ENCODE measurements at places on chromosomes 4 and X.

- no peak for DNase-seq
Observed at GRCh38 chr4:127118681-127119080, 514.1 kb upstream of the INTU start.

- no peak for DNase-seq
Observed at GRCh38 chr4:110484767-110485166, 8.8 kb downstream of the ENPEP start.

DNA sequence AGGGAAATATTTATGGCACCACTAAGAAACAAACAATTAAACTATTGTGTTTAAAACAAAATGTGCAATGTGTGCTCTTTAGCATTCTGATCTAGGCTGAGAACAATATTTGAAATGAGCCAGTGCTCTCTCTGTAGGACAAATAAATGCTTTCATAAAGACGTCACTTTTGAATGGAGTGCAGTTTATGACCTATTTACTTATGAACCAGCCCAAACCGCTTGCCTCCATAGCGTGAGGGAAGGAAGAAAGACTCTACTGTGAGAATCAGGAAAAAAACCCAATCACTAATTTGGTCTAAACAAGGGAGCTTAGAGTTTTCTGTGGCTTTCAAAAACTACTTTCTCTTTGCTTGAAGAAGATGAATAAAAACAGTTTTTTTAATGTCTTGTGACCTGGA is 39.4 kb downstream of the SAT1 start:
- peak; percentile 43 for DNase-seq

GRCh38 chr4:165627128-165627527 is 245.9 kb upstream of the TLL1 start:
- DNase-seq: no peak

DNA sequence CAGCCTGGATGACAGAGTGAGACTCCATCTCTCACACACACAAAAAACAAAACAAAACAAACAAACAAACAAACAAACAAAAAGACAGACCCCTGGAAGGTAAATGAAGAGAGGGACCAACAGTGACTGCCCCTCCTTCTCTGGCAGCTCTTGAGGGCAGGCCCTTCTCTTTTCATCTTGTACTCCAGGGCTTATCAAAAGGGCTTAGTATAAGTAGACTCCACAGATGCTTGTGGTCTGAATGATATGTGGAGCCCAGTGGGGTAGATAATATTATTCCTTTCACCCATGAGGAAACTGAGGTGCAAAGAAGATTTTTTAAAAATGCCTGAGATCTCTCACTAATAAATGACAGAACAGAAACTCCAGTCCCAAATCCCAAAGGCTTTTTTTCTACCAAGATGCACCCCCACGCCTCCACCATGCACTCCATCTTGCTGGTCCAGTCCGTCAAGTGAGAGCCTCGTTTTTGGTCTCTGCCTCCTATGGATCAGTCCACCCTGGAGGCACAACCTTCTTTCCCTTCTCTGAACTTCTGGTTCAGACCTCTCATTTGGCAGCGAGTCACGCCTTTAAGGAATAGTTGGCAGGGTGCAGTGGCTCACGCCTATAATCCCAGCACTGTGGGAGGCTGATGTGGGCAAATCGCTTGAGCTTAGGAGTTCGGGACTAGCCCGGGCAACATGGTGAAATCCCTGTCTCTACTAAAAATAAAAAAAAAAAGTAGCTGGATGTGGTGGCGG is 17.0 kb upstream of the CHRNA9 start:
- DNase-seq: no peak

DNA sequence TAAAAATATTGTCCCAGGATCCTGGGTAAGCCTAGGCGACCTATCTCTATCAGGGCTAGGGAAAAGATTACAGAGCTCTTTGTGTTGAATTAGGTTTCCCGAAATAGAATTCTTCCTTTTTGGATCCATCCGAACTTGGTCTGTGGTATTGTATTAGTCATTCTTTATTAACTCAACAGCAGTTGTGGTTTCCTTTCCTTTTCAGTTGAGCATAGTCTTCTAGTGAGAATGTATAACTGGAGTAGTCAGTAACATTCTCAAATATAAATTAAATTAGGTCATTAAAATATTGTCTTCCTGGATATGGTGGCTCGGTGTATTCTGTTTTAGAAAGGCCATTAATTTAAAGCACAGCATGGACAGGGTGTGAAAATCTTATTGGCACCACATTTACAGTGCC is 520.4 kb downstream of the NLGN4X start:
- DNase-seq: no peak

GRCh38 chr4:30769093-30769492 is 48.9 kb downstream of the PCDH7 start:
- DNase-seq: no peak

- no peak for DNase-seq
Observed at GRCh38 chrX:8122538-8122937, 48.5 kb downstream of the VCX2 start.

DNA sequence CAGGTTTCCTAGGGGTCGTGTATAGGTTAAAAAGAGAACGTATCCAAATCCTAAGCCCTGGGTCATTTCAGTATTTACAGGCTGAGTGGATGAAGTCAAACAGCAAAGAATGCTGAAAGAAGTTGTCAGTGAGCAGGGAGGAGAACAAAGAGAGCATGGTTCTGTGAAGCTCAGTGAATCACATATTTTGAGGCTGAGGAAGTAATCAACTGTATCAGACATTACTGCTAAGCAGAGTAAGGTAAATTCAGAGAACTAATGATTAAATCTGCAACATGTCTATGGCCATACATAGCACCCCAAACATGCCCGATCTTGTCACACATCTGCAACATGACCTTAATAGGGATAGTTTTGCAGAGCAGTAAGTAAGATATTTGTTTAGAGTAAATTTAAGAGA is 1130.3 kb downstream of the RAPGEF2 start:
- DNase-seq: no peak

DNA sequence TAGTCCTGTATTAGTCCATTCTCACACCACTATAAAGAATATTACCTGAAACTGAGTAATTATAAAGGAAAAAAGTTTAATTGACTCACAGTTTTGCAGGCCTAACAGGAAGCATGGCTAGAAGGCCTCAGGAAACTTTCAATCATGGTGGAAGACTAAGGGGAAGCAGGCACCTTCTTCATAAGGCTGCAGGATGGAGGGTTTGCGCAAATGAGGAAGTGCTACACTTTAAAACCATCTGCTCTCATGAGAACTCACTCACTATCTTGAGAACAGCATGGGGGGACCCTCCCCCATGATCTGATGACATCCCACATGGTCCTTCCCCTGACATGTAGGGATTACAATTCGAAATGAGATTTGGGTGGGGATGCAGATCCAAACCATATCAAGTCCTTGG is 12.1 kb upstream of the MAGEA11 start:
- no peak for DNase-seq

DNA sequence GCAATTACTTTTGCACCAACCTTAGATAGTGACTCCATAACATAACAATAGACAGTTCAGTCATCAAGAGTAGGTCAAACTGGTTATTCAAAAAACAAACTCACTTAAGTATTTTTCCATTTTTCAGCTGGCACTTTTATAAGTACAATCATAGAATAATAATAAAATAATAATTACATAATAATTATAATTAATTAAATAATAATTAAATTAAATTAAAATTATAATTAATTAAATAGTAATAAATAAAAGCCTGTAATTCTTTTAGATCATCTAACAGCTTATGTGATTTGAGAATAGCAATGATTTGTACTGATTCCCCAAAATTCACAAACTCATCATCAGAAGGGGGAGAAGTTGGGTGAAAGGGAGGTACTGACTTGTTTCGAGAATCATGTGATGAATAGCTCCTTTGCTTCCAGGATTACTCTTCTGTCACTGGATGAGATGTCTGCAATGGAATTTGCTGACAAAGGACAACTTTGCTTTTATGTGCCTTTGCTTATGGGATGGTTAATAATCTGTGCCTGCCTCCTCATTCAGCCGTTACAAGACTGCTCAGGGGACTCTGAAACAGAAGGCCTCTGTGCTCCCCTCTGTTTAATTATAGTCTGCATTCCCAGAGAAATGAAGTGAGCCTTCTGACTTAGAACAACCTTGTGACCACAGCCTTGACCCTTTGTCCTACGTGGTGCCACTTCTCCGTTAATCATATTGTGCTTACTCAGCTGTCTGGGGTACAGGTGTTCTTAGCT is 104.8 kb upstream of the ENPEP start:
- DNase-seq: no peak

DNA sequence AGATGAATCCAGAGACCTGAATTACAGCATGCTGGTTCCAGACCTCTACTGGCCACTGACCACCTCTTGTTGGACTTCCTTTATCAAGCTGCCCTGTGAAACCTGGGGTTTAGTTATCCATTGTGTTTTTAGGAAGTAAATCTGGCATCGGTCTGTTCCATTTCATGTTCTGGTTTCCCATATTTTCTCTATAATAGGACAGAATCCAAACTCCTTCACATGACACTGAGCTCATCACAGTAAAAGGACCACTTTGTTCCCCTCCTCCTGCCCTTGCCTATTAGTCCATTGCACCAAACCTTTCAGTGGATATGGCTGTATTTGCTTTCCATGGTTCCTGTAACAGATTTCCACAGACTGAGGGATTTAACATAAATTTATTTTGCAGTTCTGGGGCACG is 4.0 kb downstream of the MFAP3L start:
- DNase-seq: no peak

- DNase-seq: no peak
Observed at GRCh38 chr4:55438314-55438713, 42.6 kb downstream of the TMEM165 start.

DNA sequence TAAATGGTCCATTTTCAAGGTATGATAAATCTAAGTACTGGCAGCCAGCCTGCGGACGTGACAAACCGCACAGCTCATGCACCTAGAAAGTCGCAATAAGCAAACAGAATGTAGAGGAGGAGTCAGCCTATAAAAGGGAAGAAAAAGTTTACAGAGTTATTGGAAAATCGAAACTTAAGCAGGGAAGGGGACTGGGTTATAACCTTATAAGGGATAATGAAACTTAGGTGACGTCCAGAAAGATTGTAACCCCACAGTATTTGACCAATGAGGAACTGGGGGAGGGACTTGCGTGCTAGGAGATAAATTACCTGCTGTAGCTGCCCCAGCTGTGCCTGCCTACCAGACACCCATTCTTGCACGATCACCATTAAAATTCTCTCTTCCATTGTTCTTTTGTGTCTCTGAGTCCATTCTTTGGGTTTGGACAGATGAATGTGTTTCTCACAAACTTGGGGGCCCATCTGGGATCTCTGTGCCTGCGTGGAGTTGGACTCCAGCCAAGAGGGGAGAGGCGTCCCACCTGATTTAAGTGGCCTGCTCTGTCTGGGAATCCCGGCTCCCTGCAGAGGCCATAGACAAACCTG is 61.0 kb downstream of the ZCCHC12 start:
- no peak for DNase-seq

DNA sequence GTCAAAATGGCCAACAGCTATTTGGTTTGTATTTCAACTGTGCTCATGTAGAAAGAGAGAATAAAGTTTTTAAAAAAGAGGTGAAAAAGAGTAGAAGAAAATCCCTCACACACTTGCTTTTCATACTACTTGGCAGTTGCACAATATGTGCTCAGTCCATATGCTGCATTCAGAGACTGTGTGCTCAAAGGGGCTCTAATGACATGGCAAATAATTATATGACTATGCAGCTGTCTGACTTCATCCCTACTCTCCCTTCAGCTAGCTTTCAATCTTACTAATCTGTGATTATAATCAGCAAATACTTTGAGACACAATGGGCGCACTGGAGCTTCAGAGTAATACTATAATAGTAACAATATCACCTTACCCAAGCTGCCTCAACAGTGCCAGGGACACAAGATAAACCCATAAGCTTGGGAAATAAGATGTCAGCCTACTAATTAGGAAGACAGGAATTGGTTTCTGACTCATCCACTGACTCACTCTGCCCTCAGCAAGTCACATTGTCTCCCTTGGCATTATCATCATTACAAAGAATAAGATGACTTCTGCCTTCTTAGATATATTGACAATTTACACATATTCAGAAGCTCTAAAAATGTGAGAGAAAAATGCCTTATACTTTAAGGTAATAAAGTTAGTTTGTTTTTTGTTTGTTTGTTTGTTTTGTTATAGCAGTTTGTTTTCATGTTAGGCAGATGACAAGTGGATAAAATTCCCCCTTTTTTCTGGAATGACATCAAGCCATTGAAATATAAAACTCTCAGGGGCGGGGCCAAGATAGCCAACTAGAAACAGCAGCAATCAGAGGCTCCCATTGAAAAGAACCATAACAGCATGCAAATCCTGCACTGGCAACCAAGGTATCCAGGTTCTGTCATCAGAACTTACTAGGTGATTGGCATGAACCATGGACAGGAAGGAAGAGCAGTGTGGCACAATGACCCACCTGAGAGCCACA is 311.6 kb downstream of the FAM133A start:
- DNase-seq: no peak

GRCh38 chr4:113840861-113841260 is 79.3 kb upstream of the CAMK2D start:
- DNase-seq: no peak

DNA sequence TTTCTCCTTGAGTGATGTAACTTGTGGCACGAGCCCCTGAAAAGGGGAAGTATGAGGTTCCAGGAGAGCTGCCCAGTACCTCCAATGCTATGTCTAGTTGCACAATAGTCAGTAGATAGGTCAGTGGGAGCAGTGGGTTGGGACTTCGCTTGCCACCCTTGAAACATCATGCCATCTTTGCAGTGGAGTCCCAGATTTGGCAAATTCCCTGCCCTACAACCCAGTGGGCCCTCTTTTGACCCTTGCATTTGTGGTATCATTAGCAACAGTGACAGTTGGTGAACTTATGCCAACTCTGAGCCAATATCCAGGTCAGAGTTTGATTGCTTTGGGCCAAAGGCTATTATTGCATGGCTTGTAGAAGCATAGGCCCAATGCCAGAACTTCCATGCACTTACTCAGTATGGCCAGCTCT is 12.3 kb downstream of the FHL1 start:
- no peak for DNase-seq

GRCh38 chr4:138259824-138260223 is 17.7 kb upstream of the SLC7A11 start:
- no peak for DNase-seq

DNA sequence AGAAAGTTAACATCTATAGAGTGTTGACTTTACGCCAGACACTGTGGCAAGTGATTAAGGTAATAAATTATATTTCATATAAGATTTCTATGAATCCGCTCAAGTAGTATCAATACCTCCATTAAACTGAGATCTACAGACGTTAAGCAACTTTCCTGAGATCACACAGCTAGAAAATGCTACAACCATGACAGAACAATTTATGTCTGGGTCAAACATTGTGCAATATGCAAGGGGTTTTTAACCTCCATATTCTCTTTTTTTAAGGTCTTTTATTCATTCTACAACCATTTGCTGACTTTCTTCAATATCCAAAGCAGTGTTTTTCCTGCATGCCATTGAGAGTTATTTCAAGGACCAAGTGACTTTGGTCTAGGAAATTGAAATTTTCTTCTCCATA is 10.9 kb downstream of the ASB5 start:
- no peak for DNase-seq

DNA sequence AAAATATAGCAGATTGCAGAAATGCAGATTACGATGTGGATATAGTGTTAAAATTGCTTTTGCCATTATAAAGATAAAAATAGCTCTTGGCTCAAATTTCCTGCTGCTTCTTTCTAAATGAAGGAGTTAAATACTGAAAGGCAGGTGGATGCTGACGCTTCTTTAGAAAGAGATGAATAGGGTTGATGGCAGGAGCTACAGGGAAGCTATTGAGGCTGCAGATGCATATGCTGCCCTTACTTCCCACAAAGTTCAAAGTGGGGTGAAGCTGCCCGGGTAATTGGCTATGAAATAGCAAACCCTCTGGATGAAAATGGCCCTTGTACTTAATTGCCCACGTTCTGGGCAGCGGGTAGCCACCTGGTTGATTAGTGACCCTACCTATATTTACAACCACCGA is 379.5 kb downstream of the ZIC3 start:
- peak; percentile 57 for DNase-seq

- no peak for DNase-seq
Observed at GRCh38 chr4:39326468-39326977, 39.6 kb downstream of the RFC1 start.

Measured in NCI-H1092 (cell line).